B cell (primary cell): ENCODE measurements at places on chromosomes 6 and 20. TPM values are rescaled to one million over a fixed set of nuclear protein-coding genes. Genes with fewer than 3 reads are reported as not detected.

- peak; percentile 87 for DNase-seq
These were observed 36.4 kb downstream of the HLA-DPB1 start for GRCh38 chr6:33112148-33112547.

DNA sequence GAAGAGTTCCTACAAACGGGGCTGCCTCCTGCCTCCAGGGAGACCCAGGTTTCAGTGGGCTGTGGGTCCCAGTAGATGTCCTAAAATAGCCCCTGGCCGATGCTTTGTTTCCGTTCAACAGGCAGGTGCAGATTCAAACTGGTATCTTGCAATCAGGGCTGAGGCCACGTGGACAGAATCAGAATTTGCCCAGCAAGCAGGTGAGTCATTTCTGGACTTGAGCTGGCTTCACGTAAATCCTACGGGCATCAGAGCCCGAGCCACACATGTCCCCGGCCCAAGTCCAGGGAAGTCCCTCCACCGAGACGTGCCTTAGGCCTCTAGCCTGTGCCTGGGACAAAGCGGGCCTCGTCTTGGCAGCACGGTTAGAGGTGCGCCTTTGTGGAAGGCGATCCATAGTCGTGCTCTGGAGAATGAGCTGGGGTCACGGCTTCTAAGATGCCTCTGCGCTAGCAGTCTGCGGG, 101.6 kb upstream of the FRMD1 start:
- DNase-seq: no peak

DNA sequence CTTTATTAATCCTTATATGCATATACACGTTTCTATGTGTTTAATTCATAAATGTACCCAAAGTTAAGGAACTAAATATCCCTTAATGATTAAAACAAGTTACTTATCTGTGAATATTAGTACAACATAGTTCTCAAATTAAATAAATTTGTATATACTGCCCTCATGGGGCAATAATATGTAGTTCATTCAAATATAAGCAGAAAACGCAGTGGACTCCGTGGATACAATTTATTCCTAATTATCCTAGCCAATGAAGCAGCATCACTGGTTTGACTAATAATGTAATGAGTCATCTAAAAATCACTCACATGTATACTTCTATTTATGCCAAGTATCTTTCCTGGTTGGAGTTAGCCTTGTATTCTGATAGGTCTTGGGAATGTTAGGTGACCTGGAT, 111.6 kb downstream of the TBC1D32 start:
- no peak for DNase-seq

- peak; percentile 28 for DNase-seq
These were observed 58.0 kb upstream of the AHI1 start for GRCh38 chr6:135555550-135555949.

GRCh38 chr20:3315136-3315535, 76.1 kb upstream of the SLC4A11 start:
- no peak for DNase-seq

DNA sequence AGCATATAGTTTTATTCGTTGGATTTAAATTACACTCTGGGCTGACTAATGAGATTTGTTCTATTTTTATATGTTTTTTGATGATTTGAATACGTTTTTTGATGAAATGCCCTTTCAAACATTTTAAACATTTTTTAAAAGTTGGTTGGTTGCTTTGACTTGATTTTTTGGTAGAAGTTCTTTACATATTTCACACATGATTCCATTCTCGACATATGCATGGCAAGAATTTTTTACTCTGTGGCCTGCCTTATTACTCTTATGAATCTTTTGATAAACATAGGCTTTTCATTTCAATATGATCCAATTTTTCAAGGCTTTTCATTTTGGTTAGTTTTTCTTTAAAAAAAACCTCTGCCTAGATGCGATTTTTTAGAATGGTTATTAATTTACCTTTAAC, 617.0 kb downstream of the RNF144B start:
- no peak for DNase-seq

SPTLC3 gene
- total RNA-seq: not detected in 2 replicates

- DNase-seq: no peak
These were observed 138.7 kb upstream of the THEMIS start for GRCh38 chr6:128039543-128039942.
